ENCODE measurements at places on chromosomes 2 and 18.

DNA sequence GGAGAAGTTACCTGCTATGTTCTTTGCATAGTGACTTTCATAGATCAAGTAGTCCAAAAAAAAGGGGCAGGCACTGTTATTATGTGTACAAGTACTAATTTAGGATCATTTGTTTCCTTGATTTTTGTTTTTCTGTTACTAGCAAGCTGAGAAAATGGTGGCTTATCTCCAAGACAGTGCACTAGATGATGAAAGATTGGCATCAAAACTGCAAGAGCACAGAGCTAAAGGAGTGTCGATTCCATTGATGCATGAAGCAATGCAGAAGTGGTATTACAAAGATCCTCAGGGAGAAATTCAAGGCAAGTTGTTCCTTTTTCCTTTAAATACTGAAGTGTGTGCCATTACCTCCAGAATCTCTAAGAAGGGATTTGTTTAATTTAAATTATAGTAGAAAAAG lies 19.6 kb upstream of the KCNJ13 start:
- no peak for DNase-seq

DNA sequence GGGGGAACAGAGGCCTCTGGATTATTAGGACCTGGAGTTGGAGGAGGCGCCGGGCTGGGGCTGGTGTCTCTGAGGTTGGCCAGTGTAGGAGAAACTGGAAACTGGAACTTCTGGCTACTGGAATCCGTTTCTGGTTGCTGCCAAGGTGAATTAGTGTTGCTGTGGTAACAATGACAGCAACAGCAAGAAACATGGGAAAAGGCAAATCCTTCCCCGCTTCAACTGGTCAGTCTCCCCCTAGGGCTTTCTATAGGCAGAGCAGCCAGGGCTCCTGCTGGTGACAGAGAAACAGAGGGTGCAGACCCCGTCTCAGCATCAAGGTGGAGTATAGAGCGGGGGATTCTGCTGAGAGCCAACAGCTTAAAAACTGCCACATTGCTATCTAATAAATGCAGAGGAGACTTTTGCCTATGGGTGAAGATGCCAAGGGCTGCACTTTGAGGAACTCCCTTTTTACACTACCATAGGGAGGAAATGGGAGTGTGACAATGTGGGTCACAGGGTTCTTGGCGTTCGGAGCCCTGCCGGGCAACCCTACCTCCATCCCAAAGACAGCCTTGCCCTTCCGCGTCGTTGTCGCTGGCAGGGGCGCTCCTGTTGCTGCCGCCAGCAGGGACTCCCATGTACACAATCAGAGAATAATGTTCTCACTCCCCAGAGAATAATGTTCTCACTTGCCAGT lies 81.4 kb upstream of the CABLES1 start:
- peak; percentile 6 for DNase-seq

GRCh38 chr2:164722616-164723338 lies 101.5 kb upstream of the GRB14 start:
- no peak for DNase-seq

DNA sequence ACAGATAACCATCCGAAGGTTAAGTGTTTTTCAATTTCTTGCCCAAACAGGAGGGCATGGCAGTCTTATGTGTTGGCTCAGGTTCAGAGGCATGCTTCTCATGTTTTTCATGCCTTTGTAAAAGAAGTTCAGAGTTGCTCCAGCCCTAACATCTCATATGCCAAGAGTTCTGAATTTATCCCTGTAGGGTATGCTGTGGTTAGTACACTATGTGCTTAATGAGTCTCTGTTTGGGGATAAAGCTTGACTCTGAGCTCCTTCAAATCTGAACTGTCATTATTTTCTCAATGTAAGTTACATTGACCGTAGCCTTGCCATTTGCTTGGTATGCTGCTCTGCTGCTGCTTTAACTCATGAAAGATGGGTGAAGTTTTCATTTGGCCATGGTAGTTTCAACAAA lies 67.9 kb upstream of the PNPT1 start:
- no peak for DNase-seq

- DNase-seq, result no peak
Measured at GRCh38 chr2:180670302-180671003, 310.0 kb upstream of the UBE2E3 start.

DNA sequence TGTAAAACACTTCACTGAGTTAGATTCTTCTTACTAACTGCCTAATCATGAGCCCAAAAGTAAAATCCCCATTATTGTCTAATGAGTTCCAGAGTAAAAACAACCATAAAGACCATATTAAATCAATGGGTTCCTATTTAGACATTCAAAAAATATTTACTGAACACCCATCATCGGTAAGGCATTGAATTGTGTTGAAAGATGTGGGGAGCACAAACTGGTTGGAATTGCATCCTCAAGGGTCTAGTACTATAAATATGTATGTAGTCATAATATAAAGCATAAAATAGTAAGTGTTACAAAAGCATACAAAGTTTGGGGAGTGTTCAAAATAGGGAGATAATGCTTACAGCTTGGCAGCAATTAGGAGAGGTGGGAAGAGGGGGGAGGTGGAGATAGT lies 3.0 kb upstream of the MARCHF4 start:
- DNase-seq, result no peak

DNA sequence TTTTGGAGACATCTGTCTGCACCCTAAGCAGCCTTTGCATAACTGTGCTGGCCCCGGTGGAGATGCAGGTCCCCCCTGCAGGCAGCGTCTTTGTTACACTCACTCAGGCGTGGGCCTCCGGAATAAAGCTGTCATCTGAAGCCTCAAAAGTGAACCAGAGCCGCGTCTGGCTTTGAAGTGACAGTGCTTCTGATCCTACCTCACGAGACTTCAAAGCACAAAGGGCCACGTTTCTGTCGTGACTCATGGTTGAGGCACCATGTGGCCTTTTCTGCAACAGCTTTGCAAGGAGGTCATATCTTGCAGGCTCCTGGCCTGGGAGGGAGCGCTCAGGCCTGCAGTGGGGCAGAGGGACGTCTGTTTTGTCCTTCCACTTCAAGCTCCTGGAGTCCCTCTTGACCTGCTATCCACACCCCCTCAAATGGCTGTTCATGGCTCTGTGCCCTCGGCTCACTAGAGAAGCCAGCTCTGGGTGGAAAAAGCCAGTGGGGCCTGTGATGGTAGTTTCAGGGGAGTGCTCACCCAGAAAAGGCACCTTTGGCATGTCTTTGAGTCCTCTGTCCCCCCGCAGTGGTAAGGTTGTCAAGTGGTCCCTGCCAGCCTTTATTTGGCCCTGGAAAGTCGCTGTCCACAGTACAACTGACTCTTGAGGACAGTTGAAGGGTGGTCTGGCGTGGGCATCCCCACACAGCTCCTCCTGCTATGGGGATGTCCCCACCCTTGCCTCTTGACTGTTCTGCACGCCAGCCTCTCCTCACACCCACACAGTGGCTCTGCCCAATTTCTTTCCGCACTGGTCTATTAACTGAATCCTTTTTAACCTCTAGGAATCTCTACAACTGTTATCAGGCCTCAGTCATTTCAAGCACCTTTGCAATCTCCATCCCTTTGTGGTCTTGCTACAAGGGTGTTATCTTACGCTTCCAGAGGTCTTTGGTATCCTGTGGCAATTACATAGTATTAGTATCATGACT lies 19.3 kb downstream of the GPR55 start:
- DNase-seq, result no peak
